ENCODE measurements at places on chromosomes 4 and X.

GRCh38 chr4:653080-653821 is 20.8 kb downstream of the ATP5ME start:
- DNase-seq: peak; percentile 40

DNA sequence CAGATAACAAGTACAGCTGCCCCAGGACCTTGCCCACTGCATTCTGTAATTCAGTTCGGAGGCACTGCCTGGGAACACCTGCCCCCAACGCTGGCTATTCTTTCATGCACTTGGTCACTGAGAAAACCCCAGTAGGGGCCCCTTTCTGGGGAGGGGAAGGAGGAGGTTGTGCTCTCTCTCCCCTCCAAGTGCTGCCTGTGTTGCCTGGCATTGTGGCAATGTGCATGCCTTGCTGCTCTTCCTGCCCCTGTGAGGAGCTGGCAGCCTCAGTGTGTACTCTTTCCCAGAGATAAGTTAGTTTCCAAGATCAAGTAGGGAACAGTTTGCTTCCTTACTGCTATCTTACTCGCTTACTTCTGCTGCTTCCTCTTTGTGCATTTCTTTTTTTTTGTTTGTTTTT is 90.8 kb downstream of the AASDH start:
- no peak for DNase-seq

DNA sequence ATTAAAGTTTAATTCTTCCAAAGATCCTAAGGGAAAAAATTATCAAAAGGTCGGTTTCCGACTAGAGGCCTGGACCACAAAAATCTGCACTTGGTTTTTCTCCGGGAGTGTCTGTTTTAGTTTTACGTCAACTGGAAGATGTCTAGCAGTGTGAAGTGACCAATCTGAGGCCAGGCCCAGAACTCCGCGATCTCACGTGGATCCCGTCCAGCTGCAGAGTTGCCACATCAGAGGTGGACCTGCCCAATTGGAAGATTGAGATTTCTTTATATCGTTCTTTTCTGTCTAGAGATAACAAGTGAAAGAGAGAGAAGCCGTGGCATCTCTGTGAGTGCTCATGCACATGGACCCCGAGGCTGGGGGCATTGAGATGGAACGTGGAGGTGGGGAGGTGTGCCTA is 115.8 kb downstream of the AFF1 start:
- DNase-seq: no peak

DNA sequence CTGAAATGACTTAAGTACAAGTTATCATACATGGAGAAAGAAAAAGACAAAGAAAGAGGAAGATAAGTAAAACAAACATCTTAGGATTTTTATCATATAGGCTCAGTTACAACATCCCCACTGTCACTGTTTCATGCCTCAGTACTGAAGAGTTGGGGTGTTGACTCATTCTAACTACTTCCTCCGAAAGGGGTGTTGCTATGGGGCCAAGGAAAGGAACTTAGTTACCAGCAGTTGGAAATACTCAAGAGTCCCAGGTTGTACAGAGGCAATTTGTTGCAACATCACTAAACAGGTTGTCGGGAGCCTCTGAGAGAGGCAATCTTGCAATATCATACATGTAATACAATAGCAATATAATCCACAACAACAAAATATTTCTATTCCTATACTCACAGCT is 1264.7 kb downstream of the PCDH7 start:
- DNase-seq: no peak

GRCh38 chr4:149589826-149590225 is 225.8 kb downstream of the IQCM start:
- no peak for DNase-seq

DNA sequence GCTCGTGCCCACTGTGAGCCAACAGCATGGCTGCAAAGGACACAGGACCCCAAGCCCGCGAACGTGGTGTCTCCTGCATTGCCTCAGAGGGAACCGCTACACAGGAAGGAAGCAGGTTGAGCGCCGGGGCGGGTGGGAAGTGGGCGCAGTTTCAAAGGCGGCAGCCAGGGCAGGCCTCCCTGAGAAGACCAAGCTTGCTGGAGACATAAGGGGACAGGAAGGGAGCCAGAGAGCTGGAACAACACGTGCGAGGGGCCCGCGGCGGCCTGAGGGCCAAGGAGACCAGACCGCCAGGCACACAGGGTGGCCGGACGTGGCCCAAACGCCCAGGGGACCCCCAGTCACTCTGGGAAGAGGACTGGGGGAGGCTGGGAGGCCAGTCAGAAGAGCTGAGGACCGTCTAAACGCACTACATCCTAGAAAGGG is 32.0 kb downstream of the CTBP1 start:
- no peak for DNase-seq

- no peak for DNase-seq
Observed at GRCh38 chr4:185665655-185666054, 130.3 kb upstream of the PDLIM3 start.
